GM18507 (cell line): ENCODE measurements at places on chromosomes 4 and X.

- DNase-seq, result no peak
Measured at GRCh38 chr4:8872402-8873291, 1.0 kb upstream of the HMX1 start.

- DNase-seq, result no peak
Measured at GRCh38 chr4:112840061-112840460, 203.1 kb downstream of the LARP7 start.

DNA sequence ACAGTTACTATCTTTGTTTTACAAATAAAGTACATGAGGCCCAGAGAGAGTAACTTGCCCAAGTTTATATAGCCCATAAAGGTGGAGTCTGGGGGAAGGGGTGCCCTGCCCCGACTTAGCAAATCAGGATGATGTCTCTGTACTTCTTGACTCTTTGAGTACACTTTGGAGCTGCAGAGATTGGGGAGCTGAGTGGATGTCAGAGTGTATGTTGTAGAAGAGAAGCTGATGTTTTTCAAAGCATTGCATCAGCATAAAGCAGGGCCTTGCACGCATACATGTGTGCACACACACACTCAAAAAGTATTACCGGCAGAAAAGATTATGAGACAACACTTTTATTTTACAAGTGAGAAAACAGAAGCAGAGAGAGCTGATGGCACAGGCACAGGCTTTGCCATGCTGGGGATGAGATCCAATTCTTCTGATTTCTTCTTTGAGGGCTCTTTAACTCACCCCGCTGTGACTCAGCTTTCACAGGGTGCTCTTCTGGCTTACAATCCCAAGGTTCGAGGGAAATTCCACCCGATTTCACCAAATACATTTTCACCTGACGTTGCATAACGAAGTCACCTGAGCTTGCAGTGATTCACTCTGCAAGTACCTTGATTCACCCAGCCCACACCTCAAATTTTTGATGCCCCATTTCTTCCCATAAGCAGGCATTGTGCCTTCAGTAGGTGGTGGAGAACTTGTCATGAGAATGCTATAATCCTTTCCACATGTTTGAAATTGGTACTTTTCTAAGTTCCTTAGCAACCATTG lies 292.8 kb upstream of the BOD1L1 start:
- no peak for DNase-seq

- DNase-seq, result no peak
Measured at GRCh38 chrX:77731821-77732419, 54.1 kb downstream of the ATRX start.

DNA sequence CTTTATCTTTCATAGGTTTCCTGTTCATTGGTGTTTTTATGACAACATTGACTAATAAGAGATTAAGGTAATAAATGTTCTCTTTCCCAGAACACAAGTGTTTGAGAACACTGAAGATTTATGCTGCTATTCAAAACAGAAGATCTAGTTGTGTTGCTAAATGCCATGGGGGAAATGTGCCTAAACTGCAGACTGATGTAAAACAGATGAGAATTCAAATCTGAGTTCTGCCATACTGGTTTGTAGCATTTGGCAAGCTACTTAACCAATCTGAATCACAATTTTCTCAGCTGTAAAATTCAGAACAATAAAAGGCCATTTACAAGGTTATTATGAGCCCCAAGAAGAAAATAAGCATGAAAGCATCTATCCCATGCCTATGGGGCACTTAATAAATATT lies 2.3 kb downstream of the SLC10A6 start:
- no peak for DNase-seq

GRCh38 chr4:86441175-86441936 lies 81.5 kb upstream of the MAPK10 start:
- no peak for DNase-seq

GRCh38 chr4:85937507-85937906 lies 422.3 kb downstream of the MAPK10 start:
- no peak for DNase-seq

DNA sequence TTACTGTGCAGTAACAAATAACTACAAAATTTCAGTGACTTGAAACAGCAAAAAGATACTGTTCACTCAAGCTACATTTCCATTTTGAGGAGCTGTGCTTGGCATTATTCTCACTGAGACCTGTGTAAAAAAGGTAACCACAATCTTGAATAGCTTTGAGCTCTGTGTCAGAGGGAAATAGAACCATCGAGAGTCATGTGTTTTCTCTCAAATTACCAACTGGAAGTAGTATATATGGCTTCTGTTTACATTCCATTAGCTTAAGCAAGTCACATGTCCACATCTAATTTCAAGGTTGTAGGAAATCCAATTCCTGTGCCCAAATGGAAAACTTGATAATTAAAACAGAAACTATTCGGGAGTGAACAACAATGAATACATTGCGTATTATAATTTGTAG lies 82.9 kb upstream of the BANK1 start:
- no peak for DNase-seq

- DNase-seq, result no peak
Measured at GRCh38 chrX:38494239-38494823, 67.0 kb upstream of the TSPAN7 start.

DNA sequence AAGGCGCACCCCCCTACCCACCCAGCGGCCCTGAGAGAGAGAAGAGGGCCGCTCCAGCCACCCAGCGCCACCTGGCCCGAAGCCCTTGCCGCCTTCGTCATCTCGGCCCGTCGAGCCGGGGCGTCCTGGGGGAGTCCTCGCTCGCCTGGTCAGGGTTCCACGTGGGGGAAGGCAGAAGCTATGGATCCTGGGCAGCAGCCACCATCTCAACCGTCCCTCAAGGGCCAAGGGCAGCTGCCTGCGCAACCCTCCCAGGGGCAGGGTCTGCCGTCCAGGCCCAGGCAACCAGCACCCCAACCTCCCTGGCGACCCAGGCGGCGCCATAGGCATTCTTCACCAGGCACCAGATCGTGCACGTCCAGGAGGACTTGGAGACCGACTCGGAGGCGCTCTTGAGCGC lies 51.5 kb upstream of the IL13RA2 start:
- no peak for DNase-seq

DNA sequence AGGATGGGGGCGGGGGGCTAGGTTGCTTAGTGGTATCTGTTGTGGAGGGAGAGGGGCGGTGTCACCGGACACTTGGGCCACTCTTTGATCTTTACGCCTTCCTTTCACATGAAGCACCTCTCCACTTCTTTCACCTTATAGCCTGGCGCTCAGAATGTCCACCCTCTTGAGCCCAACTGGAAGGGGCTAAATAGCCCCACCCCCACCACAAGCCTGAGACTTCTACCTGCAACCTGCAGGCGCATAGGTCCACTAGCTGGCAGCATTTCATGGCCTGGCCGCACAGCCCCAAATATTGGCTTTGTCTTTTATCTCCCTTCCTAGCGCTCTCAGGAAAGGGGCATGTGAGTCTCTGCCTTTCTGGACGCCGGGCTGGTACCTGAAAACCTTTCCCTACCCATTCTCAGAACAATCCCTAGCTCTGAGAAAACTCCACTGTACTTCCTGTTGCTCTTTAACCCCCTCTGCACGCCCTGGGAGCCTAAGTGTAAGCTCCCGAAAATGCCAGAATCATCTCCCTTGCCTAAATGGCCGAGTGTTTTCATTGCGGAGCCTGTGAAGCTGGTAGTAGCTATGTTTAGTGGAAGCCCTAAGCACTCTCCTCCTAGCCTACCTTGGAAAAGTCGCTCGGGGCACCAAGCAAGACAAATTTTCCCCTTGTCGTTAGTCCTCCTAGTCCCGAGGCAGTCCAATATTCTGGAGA lies 1.2 kb upstream of the TRPC5 start:
- no peak for DNase-seq

GRCh38 chr4:186621959-186622553 lies 66.7 kb upstream of the MTNR1A start:
- no peak for DNase-seq

GRCh38 chr4:88659055-88659889 lies 38.4 kb downstream of the NAP1L5 start:
- DNase-seq, result no peak

- no peak for DNase-seq
Measured at GRCh38 chr4:7295911-7296660, 103.7 kb downstream of the SORCS2 start.

DNA sequence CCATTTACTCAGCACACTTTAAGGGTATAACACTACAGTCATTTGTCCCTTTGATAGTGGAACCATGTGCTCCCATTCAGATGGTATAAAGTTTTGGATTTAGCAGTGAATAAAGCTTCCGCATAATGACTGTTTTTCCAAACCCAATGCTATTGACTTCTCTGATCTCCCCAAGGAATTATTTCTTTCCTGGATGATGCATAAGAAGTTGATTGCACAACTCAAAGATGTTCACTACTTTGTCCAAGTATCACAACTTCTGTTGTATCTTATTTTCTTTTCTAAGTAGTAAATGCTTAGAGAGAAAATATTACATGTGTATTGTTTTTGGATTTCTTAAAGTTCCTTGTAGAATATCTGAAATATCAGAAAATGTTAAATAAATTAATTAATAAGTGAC lies 300.2 kb downstream of the GPM6A start:
- DNase-seq, result no peak

DNA sequence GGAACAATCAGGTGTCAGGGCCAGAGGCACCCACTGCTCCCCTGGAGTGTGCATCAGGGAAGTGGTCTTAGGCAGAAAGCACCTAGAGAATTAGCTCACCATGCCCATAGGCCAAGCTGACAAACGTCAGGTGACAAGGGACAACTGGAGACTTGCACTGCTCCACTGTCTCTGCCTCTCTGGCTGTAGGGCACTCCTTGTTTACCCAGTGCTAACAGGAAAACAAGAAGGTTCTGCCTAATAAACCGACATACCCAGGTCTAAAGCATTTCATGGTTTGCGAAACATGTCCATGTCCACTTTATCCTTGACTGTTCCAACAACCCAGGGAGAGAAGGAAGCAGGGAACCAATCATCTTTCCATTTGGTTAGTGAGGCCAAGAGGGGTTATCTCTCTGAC lies 92.5 kb upstream of the MAMLD1 start:
- no peak for DNase-seq

DNA sequence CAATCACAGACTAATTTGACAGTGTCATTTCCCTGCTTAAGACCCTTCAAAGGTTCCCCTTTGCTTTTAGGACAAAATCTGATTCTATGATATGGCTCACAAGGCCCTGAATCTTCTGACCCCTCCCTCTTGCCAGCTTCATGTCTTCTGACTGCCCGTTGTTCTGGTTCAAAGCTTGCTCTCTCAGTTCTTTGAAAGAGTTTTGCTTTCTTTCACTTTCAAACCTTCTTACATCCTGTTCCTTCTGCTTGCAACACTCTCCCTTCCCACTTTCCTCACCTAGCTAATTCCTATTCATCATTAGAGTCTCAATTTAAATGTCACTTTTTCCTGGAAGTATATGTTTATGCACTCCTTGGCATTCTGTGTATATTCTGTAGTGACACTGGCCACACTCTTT lies 299.2 kb downstream of the IDS start:
- DNase-seq, result no peak

- no peak for DNase-seq
Measured at GRCh38 chr4:55765070-55765469, 54.5 kb upstream of the EXOC1L start.
